ENCODE measurements at places on chromosomes 1 and 21.

GRCh38 chr1:160726498-160727315 is 12.3 kb upstream of the SLAMF7 start:
- DNase-seq: no peak

DNA sequence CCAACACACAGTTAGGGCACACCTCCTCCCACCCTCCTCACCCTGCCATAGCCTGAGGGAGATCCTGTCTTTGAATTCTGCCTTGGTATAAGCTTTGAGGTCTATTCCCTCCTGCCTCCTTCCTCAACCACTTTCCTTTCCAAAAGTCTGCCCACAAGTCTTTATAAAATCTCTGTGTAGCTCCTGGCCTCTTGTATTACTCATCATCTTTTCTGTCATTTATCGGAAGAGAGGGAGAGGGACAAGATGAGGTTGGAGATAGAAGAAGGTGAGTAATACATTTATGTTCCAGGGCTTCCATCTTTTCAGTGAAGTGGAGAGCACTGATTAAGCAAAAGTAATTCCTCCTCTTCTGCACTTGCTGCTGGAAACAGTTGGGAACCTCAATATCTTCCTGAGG is 30.5 kb upstream of the EFCAB14 start:
- no peak for DNase-seq

- DNase-seq: no peak
Measured at GRCh38 chr1:153359241-153359640, 1.6 kb downstream of the S100A9 start.

DNA sequence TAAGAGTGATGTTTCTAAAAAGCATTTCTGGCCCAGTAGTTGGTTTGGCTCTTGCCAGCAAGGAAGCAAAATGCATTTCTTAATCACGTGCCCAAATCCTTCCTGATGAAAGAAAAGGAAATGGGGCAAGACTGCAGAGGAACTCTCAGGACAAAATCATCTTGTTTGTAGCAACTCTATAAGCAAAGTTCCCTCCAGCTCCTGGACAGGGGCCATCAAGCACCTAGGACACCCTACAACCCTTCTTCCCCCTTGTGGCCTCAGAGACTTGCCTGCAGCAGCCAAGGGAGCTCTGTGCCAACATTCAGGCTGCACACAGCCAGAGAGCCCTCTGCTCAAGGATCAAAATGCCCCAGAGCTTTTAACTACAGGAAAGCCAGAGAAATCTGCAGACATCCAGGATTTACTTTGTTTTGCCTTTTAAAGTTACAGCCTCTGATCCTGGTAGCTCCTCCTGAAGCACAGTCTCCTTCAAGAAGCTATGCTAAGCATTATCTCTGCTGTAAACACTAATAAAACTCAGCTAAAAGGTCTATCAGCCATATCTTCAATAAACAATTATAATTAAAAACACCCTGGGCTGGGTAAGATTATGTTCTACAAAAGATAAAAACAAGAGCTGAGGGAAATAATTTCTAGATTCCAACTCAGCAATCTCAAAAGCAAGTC is 105.0 kb downstream of the KIAA0319L start:
- no peak for DNase-seq
